ENCODE measurements at places on chromosomes 7 and 10.

GRCh38 chr7:898855-899681 lies 22.7 kb downstream of the GET4 start:
- DNase-seq = no peak

- DNase-seq = no peak
Observed at GRCh38 chr10:13668126-13668525, 81.4 kb downstream of the PRPF18 start.

- no peak for DNase-seq
Observed at GRCh38 chr7:159033956-159034355, 110.7 kb downstream of the VIPR2 start.

DNA sequence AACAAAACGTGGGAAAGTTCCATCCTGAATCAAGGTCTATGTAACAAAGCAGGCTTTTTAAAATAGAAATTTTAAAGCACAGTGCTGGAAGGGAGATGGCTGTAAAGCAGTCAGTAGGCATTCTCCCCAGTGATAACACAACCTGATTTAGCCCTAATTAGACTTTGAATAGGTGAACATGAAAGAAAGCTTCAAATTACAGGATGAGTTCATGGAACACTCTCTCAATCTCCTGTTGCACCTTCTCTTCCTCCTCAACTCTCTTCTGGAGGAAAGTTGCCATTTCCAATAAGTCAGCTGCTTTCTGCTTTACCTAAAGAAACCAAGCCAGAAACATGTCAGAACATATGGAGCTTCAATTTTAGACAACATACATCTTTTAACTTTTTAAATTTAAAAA lies 20.1 kb downstream of the SFR1 start:
- no peak for DNase-seq

DNA sequence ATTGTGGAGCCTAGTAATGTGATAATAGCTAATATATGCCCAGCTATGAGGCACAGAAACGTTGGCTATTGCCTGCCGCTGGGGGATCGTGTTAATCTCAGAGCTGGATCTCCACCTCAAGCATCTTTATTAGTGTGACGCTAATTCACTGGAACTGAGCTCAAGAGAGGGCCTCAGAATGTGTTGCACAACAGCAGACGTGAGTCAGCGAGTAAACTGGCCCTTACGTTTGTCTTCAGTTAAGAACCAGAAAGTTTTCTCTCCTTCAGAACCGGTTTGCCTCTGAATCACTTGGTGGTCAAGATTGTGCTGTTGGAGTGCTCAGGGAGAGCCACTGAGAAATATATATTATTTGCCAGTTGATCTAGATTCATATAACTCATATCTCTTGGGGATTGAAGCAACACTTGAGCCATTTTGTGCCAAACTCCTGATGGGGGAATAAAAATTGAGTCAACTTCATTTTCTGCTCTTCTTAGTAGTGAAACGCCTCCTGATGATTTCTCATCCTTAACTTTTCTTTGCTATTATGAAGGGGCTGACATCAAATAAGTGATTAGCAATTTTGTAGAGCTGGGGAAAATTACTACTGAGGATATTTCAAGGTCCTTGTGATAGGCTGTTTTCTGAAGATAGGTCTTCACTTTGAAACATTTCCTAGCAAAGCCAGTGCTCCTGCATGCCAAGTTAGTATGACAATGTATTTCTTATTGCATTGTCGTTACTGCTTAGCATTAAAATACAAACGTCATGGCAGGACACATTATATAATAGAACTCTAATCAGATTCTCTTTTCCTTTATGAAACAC lies 22.3 kb downstream of the BZW2 start:
- no peak for DNase-seq

- DNase-seq = no peak
Observed at GRCh38 chr7:5377279-5377678, 46.4 kb downstream of the TNRC18 start.

Measured in GM19239 (cell line).